Fibroblast of mammary gland (primary cell): ENCODE measurements at places on chromosomes 3 and 15.

- DNase-seq, result no peak
Measured at GRCh38 chr3:127425505-127426443, 137.9 kb upstream of the PRR20G start.

- peak; percentile 16 for DNase-seq
Measured at GRCh38 chr3:118102737-118103136, 931.9 kb downstream of the IGSF11 start.

- DNase-seq, result no peak
Measured at GRCh38 chr15:78993931-78994530, 49.2 kb upstream of the CTSH start.

- DNase-seq, result no peak
Measured at GRCh38 chr3:119944091-119944490, 150.2 kb downstream of the GSK3B start.

DNA sequence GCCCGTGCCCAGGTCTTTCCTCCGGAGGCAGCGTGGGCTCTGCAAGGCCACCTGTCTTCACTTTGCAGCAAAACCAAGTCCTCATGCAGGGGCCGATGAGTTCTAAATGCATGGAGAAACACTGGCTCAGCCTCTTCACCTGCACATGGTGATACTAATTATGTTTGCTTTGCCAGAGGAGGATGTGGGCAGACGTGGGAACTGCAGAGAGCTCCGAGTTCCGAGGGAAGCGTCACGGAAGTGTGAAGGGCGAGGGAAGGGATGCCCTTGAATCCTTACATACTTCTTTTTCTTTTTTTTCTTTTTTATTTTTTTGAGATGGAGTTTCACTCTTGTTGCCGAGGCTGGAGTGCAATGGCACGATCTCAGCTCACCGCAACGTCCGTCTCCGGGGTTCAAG is 74.8 kb downstream of the GABRG3 start:
- no peak for DNase-seq

DNA sequence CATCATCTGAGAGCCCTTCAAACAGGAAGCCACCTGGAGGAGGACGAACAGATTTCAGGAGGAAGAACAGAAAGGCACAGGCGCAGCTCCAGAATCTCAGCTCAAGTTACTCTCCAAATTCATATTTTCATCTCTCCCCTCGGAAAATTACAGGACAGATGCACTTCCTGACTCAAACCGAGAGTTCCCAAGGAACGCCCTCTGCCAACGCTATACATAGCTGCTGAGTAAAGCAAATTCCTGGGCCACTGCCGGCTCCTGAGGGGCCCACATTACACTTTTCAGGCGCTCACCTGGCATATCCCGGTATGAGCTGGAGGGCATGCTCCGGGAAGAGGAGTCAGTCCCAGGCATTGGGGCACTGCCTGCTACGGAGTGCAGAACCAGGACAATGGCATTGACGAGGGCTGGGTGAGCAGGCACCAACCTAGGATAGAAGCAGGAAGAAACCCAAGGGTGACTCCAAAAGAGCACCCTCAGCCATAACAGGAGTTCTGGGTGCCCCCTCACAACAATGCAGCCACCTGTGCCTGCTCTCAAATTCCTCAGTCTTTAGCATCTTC is 11.2 kb downstream of the UBL7 start:
- no peak for DNase-seq

DNA sequence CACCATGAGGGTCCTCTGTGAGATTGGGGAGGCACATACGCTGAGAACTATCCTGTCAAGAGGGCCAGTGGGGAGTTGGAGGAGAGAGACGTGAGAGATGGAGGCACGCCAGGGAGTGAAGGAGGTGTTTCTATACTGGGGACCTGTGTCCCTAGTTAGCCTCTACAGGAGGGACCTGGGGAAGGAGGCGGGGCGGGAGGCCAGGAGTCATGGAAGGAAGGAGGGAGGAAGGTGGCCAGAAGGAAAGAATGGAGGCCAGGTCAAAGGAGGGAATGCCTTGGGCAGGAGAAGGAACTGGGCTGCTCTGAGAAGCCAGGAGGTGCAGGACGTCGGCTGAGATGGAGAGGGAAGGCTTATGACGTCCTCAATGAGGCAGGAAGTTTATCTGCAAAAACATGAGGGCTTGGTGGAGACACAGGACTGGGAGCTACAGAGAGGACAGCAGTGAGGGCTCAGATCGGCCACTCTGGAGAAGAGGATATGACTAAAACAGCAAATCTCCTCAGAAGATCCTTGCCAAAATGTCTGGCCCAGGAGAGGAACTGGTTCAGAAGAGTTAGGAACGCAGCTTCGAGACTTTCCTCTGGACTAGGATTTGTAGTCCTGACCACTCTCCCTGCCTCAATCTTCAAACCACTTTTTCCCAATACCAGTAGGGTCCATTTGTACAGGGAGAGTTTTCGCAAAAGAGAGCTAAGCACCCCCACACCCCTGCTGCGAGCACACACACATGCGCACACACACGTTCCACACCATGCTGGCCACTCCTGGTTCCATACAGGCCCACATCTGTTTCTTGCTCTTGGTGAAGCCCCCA is 59.9 kb downstream of the ADCY5 start:
- DNase-seq, result no peak

GRCh38 chr15:70794596-70795310 is 31.4 kb upstream of the UACA start:
- peak; percentile 85 for DNase-seq

DNA sequence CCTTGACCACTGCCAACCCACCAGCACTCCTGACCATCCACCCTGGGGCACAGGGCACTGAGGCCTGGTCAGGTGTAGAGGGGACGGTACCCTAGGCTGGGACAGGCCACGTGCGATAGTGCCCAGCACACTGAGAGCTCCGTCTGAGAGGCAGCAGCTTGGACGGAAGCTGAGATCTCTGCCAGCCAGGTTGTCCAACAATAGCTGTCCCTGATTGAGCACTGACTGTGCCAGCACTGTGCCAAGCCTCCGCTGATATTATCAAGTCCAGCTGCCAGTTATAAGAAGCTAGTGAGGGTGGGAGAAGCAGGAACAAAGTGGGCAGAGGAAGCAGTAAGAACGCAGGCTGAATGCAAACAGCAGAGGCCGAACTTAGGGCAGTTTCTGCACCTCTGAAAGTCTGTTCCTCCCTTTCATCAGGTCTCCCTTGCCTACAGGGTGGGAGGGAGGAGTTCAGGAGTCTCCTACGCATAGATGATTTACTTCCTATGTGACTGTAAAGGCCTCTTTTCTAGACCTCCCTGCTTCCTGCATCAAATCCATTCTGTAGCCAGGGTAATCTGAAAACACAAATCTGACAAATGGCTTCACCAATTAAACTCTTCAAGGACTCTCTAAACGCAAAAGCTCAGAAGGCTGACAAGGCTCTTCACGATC is 29.7 kb downstream of the MRPS11 start:
- DNase-seq, result no peak
